Uterus (tissue), 4 donors: ENCODE measurements at places on chromosomes 5 and 9. TPM values are rescaled to one million over a fixed set of nuclear protein-coding genes. Genes with fewer than 3 reads are reported as not detected.

Gene LECT2
- not detected for total RNA-seq

GRCh38 chr9:127972236-127972871 lies 8.4 kb downstream of the EEIG1 start:
- DNase-seq, result peak; percentile 36

DNA sequence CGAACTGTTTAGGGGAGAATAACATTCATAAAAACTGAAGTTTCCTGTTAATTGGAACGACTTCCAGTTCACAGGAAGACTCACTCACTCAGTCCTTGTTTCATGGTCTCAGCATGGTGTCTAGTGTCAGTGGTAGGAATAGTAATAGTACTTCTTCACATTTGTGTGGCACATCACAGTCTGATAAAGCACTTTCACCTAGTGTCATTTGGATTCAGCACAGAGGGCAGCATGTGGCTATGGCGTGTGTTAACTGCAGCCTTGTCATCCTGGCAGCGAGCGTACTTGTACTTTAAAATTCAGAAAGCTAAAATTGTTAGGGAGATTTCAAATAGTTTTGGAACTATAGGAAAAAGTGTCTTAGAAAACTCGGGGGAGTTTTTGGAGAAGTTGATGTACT lies 72.4 kb downstream of the VCAN start:
- no peak for DNase-seq

- no peak for DNase-seq
Measured at GRCh38 chr9:127004946-127005769, 90.6 kb downstream of the RALGPS1 start.

GRCh38 chr5:67334373-67334772 lies 137.8 kb upstream of the CD180 start:
- DNase-seq, result no peak

GRCh38 chr9:763692-764091 lies 77.8 kb upstream of the DMRT1 start:
- DNase-seq, result no peak

GRCh38 chr5:14870337-14871213 lies 1.0 kb downstream of the ANKH start:
- DNase-seq, result no peak

DNA sequence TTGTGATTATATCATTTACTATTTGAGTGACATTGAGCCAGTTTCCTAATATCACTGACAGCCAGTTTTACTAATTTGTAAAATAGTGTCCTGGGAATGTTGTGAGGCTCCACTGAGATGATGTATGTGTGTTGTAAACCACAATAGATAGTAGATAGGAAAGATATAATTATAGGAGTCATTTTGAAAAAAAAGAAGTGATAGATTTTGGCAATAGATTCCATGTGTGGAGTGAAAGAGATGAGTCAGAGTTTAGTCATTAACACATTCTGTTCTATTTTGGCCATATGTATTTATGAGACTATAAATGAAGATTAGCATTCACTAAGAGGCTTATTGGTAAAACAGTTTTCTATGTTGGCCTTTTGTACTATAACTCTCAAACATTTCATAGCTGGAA lies 388.2 kb downstream of the FAM170A start:
- no peak for DNase-seq

- no peak for DNase-seq
Measured at GRCh38 chr5:132680780-132681475, 7.1 kb downstream of the IL4 start.

Gene TMEM174
- total RNA-seq, result not detected

- DNase-seq, result no peak
Measured at GRCh38 chr9:37348917-37349316, 73.6 kb upstream of the GRHPR start.

GRCh38 chr9:71680189-71680980 lies 87.9 kb downstream of the CEMIP2 start:
- DNase-seq, result no peak

Gene NDUFB6
- 73.8 TPM for total RNA-seq

- DNase-seq, result no peak
Measured at GRCh38 chr5:41848983-41849382, 21.2 kb downstream of the OXCT1 start.
